Gastrocnemius medialis (tissue), 4 donors: ENCODE measurements at places on chromosomes 11 and 22.

DNA sequence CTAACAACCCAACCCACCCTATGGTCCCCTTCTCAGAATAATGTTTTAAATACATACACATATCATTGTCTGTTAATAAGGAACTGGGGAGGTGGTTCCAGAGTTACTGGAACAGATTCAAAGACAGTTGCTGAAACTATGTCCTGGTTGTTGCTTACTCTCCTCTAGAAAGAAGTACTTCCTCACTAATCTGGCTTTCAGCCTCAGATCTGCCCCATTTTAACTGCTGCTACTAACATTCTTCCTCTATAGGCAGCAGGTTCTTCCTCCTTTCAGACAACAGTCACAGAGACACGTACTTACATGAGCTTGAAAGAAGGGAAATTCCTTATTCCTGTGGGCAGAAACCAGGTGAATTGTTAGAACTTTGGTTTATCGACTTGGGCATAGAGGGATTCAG, 8.1 kb upstream of the NEU3 start:
- H3K4me3 ChIP-seq: no peak overlapping the region
- no peak for DNase-seq
- H3K27ac ChIP-seq: no peak overlapping the region

DNA sequence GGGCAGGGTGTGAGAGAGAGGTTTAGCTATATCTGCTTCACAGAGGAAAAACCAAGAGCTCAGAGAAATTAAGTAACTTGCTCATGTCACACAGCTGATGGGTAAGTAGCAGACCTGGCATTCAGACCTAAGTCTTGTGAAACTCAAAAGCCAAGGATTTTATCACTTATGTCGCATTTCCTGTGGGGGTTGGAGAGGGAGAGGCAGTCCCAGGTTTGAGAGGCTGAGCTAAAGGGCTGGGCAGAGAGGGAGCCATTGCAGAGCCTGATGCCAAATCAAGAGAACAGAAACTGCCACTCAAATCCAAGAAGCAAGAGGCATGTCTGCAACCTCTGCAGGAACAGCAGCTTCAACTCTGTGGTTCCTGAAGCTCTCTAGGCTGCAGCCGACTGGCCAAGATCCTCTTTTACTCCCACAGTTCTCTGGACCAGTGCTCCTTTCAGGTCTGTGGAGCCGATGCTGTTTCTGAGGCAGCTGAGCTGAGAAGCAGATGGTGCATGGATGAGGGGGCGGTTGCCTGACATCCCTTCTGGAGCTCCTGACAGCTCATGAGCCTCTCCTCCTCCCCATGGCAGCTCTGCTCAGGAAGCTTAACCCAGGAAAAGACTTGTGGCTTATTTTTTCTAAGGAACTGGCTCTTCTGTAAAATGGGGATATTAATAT, 47.6 kb upstream of the NAV2 start:
- DNase-seq: peak; percentile 46
- H3K27me3 ChIP-seq: no peaks in the 10 kb centered on the region
- H3K4me3 ChIP-seq: no peak overlapping the region
- H3K27ac ChIP-seq: no peak overlapping the region

- DNase-seq: no peak
- H3K36me3 ChIP-seq: no peaks in the 10 kb centered on the region
- H3K4me1 ChIP-seq: no peaks in the 10 kb centered on the region
- no peak overlapping the region for H3K27ac ChIP-seq
Measured at GRCh38 chr11:61061081-61061826, 41.0 kb upstream of the CD5 start.

DNA sequence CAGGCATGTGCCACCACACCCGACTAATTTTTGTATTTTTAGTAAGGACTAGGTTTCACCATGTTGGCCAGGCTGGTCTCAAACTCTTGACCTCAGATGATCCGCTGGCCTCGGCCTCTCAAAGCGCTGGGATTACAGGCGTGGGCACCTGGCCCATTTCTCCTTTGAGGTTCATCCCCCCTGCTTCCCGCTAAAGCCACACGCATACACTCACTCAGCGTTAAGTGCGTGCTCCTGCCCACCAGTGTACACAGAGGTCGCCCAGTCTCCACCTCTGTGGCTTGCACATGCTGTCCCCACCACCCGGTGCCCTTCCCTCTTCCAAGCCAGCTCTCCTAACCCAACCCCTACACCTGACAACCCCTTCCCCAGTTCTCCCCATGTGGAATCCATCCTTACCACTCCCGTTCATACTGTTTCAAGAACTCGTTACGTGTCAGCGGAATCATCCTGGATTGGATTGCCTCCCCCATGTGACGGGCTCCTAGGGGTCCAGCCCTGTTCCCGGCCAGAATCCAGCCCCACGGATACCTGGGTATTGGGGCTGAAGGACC, 15.7 kb upstream of the CYTH4 start:
- DNase-seq: no peak
- H3K36me3 ChIP-seq: no peaks in the 10 kb centered on the region
- no peaks in the 10 kb centered on the region for H3K4me1 ChIP-seq

- no peak overlapping the region for H3K4me3 ChIP-seq
- DNase-seq: no peak
- no peaks in the 10 kb centered on the region for H3K4me1 ChIP-seq
- H3K27ac ChIP-seq: no peak overlapping the region
Measured at GRCh38 chr22:33766091-33766490, 154.2 kb downstream of the LARGE1 start.

DNA sequence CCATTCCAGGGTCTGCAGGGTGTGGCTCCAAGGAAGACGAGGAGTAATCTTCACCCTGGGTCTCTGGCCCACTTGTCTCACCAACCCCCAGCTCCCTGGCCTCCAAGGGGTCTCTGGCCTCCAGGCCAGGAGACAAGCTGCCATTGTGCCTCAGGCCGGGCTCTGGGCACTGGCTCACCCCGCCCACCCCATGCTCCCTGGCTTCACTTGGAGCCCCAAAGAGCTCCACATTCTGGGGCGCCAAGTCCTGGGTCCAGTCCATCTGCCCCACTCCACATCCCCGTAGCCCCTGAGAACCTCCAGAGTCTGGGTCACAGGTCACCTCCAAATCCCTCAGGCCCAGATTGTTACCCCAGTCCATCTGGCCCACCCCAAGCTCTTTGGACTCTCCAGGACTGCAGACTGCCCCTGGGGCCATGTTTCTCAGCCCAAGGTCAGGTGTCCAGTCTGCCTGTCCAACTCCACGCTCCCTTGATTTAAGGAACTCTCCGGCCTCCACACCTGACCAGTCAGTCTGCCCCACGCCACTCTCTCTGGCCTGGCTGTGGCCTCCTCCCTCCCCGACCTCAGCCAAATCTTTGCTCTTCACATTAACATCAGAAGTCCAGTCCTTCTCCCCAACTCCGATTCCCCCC, 16.2 kb downstream of the TNKS1BP1 start:
- H3K36me3 ChIP-seq: peaks cover 43% of the 10 kb centered on the region
- no peaks in the 10 kb centered on the region for H3K27me3 ChIP-seq
- DNase-seq: no peak
